ENCODE measurements at places on chromosomes 12 and 14. TPM values are rescaled to one million over a fixed set of nuclear protein-coding genes. Genes with fewer than 3 reads are reported as not detected.

DNA sequence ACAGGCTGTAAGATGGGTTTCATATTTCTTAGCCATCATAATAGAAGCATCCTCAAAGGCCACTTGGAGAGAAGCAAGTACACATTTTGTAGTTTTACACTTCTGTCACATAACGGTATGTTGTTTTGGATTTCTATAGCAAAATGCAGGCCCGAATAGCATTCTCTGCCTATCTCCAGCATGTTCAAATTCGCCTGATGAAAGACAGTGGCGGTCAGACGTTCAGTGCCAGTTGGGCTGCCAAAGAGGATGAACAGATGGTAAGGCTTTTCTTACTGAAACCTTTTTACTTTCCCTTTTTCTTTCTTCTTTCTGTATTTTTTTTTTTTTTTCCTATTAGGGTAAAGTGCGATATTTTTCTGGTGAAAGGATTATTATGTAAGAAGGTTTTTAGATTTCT, 110.5 kb downstream of the TTLL5 start:
- DNase-seq: no peak

Gene KRT75
- not detected for polyA plus RNA-seq

GRCh38 chr14:76770521-76771436, 9.5 kb downstream of the VASH1 start:
- no peak for DNase-seq

DNA sequence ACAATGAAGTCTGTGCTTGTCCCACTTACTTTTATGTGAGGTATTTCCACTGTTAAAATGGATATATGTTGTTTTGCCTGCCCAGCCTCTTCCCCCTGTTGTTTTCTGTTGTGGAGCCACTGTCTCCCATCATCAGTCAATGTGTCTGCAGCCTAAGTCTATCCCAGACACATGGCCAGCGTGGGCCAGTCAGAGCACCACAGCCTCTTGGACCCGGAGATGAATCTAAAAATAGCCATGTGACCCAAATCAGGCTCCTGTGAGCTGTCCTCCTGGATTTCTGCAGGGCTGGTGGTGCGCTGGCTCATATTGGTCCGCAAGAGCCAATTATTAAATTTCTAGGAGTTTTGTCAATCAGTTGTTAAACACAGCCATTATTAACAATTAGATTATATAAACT, 44.0 kb upstream of the PRICKLE1 start:
- no peak for DNase-seq

- DNase-seq: peak; percentile 44
Observed at GRCh38 chr12:90027889-90028634, 319.4 kb upstream of the ATP2B1 start.

GRCh38 chr14:29310757-29311156, 544.2 kb downstream of the FOXG1 start:
- DNase-seq: peak; percentile 31

DNA sequence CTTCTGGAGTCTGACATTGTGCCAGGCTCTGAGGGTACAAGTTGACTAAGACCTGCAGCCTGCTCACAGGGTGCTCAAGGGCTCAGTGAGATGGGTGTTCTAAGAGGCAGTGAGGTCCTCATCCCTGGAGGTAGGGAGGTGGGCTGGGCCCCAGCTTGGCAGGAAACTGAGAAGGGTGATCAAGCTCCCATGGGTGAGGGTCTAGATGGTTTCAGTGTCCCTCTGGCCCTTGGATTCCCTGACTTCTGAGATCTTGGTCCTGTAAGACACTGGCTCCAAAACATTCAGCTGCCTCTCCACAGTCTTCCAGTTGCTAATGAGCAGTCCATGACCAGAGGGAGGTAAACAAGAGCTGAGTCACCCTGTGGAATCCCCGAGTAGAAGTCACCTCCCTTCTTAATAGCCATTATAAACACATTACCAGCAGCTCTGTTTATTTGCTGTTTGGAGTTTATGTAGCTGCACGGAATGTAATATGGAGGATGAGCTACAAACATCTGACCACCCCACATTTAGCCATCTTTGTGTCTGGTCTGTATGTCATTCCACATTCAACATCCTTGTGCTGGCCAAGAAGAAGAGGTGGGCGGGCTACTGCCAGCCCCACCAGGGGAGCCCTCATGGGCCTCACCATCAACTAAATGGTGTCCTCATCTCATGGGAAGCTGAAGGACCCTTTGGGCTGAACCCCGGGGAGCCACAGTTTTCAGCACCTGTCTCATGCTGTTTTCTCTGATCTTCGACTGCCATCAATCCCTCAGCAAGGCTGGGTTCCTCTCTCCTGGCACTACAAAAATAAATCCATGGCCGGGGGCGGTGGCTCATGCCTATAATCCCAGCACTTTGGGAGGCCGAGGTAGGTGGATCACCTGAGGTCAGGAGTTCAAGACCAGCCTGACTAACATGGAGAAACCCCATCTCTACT, 37.2 kb upstream of the BDKRB2 start:
- DNase-seq: peak; percentile 88

- no peak for DNase-seq
Observed at GRCh38 chr12:91565246-91565645, 382.6 kb upstream of the DCN start.

DNA sequence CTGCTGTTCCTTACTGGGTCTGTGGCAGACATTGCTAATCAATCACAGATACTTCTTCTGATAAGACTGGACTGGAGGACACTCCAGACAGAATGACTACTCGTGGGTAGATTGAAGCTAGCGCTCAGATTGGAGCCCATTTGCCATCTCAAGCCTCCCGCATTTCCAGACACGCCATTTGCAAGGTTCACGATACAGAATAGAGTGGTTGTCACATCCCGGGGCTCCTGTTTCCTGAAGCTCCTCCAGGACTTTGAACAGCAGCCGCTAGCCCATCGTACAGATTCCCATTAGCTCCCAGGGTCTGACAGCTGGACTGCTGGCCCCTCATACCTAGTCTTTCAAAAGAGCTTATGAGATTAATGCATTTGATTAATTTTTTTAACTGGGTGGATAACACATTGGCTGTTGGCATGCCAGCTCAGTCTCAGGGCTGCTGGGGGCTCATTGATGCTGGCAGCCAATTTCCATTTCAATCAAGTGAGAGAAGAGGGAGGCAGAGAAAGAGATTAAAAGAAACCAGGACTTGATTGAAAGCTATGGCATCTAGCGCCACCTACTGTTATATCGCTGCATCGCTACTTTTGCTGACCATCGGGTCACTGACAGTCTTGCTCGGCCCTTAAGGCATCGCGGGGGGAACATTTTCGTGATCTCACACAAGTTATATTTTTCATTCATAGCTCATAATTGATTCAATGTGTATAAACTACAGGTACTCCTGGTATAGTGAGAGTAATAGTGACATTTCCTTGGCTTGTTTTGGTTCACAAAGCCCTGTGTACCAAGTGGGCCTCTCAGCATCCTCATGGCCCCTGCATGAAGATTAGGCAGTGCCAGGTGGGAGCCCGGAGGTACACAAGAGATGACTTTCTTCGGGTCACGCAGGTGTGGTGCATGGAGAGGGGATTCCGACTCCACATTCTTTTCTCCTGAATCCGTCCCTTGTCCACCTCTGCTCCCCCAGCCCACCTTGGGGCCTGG, 78.6 kb downstream of the CCDC60 start:
- DNase-seq: peak; percentile 1

Gene CCDC197
- polyA plus RNA-seq: not detected

Gene B3GNT4
- not detected for polyA plus RNA-seq

DNA sequence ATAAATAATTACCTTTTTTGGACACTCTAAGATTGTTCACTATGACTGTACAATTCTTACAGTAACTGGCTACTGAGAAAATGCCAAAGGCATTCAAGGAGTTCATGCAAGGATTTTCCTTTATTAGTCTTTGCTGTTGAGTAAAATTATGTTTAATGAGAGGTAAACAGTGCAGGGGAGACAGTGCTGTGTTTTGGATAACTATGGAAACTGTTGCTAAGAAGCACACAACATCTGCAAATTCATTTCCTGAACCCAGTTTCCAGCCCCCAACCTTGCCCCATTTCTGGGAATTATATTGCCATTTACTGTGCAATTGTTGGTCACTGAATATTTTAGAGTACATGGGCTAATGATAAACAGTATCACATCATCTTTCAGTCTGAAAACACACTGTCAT, 1005.8 kb downstream of the TRHDE start:
- no peak for DNase-seq

GRCh38 chr14:87286191-87286590, 706.8 kb downstream of the GALC start:
- DNase-seq: no peak

GRCh38 chr14:59055439-59056045, 132.9 kb upstream of the DAAM1 start:
- peak; percentile 9 for DNase-seq

Gene PLEKHG7
- polyA plus RNA-seq: not detected

Gene ACOT6
- polyA plus RNA-seq: not detected

Gene ESR2
- not detected for polyA plus RNA-seq

Gene CD163
- not detected for polyA plus RNA-seq

DNA sequence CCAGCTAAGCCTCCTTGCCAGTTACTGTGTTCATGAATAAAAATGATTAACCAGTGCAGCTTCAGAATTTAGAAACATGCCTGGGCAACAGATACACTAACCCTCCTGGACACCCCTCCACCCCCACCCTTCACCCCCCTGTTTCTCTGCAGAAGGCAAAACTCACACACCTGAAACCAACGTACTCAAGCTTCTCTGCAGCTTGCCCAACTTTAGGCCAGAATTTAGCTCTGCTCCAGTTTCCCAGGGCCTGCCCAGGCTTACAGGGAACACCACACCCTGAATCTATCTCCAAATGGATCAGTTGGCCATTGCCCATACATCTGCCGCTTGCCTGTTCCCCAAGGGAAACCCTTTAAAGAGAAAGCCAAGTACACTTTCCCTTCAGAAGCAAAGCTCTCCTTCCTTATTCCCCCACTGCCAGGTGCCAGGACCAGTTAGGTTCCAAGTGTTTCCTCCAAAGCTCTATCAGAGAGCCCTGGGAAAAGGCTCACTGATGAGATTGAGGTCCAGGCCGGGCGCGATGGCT, 1.8 kb upstream of the SPPL3 start:
- no peak for DNase-seq

Data from BJ (cell line).